ENCODE measurements at places on chromosomes 4 and X.

- DNase-seq = no peak
Measured at GRCh38 chr4:123452616-123453015, 56.0 kb downstream of the SPRY1 start.

DNA sequence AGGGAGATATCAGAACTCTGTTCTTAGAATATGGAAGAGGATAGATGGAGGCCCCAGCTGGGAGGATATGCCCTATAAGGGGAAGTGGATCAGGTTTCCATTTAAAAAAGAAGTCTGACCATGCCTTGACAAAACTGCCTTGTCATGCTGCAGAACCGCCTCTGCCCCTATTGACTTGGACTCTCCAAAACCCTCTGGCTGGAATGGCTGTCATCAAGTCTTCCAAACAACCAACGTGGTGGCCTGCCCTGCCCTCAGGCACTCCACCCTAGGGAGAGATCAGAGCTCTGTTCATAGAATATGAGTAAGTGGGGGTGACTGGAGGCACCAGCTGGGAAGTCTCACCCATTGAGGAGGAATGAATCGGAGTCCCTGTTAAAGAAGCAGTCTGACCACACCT is 114.9 kb downstream of the VSIG4 start:
- DNase-seq = no peak

DNA sequence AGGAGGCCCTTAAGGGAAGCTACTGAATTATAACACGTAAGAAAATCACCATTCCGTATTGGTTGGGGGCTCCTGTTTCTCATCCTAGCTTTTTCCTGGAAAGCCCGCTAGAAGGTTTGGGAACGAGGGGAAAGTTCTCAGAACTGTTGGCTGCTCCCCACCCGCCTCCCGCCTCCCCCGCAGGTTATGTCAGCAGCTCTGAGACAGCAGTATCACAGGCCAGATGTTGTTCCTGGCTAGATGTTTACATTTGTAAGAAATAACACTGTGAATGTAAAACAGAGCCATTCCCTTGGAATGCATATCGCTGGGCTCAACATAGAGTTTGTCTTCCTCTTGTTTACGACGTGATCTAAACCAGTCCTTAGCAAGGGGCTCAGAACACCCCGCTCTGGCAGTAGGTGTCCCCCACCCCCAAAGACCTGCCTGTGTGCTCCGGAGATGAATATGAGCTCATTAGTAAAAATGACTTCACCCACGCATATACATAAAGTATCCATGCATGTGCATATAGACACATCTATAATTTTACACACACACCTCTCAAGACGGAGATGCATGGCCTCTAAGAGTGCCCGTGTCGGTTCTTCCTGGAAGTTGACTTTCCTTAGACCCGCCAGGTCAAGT is 6.9 kb upstream of the MSANTD1 start:
- no peak for DNase-seq

DNA sequence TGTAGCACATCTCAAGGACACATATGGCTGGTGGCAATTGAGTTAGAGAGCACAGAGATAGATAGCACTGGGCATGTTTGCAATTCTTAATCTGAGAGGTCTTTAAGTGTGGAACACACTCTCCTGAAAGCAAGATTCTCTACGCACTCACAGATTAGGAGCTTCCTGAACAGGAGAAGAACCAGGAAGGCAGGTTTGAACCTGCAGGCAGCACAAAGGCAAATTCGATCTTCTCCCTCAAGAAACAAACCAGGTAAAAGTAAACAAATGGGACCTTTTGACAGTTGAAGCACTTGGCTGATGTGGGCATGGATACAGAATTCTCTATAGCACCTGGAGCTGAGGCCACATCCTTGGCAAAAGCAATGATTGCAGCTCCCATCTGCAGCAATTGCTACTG is 24.3 kb downstream of the HS3ST1 start:
- DNase-seq = no peak

DNA sequence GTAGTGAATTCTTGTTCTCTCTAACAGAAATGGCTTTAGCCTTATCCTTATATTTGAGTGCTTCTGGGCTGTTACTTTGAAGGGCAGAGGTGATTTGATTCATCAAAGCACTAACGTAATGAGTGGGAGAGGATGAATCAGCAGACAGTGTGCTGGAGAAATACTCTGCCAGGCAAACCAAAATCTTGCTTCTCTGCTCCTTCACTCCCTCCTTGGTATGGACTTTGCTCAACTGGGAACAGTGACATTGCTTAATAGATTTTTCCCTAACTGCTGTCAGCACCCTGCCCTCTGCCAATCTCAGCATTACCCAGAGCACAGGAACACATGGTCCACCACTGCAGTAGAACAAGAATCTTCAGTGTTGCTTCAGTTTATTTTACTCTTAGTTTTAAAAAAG is 56.0 kb downstream of the PDLIM5 start:
- no peak for DNase-seq

DNA sequence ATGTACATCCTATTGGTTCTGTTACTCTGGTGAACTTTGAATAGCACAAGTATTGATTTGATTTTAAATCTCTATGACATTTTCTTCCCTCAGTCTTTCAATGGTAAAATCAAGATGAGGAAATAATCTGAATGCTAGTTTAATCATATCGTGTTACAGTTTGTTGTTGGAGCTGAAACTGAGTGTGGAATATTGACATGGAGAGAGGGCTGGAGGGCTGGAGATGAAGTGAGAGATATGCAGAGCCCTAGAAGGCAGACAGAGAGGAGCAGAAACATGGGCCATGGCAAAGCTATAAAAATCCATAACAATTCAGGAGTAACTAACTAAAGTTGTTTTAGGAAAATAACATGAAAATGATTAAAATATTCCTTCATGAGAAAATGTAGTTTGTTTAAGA is 141.1 kb downstream of the BANK1 start:
- no peak for DNase-seq
